ENCODE measurements at places on chromosomes 11 and 22.
A peak's percentile ranks its signal among the peaks of the same experiment; 100 is the strongest.

DNA sequence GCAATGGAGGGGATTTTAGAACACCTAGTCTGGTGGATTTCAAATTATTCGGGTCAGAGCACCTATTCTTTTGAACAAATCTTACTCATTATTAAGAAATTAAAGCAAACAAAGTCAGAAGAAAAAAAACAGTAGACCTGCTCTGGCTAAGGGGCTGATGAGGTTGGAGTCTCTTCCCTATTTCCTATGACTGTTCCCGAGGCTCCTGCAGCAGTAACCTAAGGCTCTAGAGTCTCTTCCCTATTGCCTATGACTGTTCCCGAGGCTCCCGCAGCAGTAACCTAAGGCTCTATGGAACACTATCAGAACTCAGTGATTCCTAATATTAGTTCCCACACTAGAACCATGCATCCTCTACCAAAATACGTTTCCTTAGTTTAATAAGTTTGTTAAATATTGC, 607.9 kb downstream of the NTM start:
- DNase-seq: no peak

- DNase-seq: no peak
Measured at GRCh38 chr11:102664001-102664752, 39.0 kb upstream of the MMP20 start.

DNA sequence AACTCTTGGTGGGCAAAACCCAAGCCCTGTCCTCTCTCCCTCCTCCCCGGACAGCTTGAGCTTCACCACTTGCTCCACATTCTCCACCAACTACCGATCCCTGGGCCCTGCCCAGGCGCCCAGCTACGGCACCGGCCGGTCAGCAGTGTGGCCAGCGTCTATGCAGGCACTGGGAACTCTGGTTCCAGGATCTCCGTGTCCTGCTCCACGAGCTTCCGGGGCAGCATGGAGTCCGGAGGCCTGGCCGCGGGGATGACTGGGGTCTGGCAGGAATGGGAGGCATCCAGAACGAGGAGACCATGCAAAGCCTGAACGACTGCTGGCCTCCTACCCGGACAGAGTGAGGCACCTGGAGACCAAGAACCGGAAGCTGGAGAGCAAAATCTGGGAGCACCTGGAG, 68.9 kb upstream of the RTL6 start:
- no peak for DNase-seq

GRCh38 chr11:8291421-8292350, 28.0 kb upstream of the LMO1 start:
- no peak for DNase-seq

DNA sequence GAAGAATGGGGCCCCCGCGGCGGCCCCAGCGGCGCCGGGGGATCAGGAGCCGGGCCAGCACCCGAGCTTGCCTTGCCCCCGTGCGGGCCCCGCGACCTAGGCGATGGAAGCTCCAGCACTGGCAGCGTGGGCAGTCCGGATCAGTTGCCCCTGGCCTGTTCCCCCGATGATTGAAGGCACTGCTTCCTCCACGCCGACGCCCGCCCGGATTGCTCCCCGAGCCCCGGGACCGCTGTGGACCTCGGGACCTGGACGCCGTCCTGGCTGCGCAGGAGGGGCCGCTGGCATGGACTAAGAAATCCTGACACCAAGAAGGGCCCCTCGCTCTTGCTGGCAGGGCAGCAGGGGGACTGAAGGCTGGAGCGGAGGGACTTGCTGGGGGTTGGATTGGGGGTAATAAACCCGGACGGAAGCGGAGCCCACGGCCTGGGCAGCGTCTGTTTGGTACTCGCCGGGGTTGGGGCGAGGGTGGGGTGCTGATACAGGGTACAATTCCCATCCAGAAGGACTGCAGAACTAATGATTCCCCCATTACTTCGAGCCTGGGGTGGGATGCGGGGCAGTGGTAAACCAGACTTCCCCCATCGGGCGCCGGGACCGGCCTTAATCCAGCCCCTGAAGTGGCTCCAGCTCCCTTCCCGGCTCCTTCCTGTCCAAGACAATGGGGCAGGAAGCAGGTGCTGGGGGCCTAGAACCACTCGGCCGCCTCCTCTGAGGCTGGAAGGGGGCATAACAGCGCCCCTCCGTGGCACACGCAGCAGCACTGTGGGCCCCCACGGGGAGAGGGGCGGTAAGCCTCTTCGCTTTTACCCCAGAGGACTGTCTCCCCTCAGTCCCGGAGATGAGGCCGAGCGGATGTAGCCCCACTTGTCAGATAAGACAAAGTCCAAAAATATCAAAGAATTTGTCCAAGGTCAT, 1.0 kb downstream of the CCDC85B start:
- DNase-seq: peak; percentile 45

- no peak for DNase-seq
Measured at GRCh38 chr11:70296681-70297080, 26.2 kb downstream of the PPFIA1 start.

- DNase-seq: no peak
Measured at GRCh38 chr22:45159652-45160462, 3.9 kb upstream of the NUP50 start.

GRCh38 chr11:114209343-114209742, 86.9 kb upstream of the NNMT start:
- DNase-seq: no peak

DNA sequence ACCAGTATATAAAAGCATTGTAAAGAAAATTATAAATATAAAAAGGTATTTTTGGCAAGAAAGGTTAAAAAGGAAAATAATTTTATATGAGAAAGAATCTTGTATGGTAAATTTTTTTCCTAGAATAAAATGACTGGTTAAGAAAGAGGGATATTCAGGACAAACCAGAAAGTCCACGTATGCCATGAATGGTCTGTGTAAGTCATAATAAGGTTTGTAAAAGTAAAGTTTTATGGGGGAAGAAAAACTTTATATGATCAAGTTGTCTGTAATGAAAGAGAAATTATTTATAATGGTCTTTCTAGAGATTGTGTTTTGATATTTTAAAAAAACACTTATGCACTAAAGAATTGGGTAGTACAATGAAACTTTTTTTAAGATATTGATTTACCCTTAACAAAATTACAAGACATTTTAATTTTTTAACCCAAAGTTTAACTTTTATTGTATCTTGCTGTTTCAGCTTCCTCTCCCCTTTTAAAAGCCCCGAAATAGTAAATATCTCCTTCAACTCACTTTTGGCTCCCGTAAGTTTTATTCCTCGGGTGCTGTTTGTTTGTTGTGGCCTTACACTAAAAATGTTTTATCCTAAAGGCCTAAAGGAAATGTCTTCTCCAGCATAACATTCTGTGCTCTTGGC, 47.7 kb downstream of the AMOTL1 start:
- DNase-seq: no peak

DNA sequence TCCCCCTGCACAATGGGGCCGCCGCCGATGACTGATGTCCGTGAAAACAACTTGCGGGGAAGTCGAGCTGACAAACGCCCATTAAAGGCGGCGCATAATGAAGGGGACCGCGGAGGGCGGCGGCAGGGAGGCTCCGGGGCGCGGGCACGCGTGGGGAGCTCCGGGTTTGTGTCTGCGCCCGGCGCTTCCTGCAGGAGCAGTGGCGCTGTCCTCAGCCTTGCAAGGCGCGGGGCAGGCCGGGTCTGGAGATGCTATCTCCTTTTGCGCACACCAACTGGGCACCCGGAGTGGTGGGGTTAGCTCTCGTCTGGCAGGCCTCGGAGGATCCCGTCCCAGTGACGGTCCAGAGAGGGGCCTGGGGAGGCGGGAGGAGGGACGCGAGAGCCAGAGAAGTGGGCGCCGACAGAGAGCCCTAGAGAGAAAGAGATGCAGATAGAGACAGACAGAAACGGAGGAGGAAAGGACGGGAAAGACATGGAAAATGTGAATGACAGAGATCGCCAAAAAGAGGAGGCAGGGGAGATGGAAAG, 390 bp upstream of the FGF3 start:
- no peak for DNase-seq

DNA sequence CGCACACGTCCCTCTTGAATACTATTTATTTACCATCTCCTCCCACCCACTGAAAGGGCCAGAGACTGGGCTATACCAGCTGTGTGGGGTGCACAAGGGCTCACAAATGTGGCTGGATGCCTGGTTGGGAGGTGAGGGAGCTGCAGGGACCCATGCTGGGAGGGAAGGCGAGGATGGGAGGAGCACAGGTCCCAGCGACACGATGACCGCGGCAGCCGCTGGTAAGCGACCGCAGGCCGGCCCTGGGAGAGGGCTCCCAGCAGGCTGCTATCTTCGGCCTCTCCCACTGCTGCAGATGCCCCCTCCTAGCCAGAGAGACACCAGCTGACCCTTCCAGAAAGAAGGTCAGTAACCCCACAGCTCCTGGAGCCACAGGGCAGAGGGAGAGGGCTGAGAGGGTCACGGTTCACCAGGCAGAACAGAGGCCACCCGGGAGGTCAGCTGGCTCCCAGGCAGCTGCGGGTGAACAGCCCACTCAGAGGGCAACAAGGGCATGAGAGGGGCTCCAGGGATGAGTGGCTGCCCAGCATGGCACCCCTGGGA, 163.9 kb downstream of the CRYBB2 start:
- DNase-seq: no peak

DNA sequence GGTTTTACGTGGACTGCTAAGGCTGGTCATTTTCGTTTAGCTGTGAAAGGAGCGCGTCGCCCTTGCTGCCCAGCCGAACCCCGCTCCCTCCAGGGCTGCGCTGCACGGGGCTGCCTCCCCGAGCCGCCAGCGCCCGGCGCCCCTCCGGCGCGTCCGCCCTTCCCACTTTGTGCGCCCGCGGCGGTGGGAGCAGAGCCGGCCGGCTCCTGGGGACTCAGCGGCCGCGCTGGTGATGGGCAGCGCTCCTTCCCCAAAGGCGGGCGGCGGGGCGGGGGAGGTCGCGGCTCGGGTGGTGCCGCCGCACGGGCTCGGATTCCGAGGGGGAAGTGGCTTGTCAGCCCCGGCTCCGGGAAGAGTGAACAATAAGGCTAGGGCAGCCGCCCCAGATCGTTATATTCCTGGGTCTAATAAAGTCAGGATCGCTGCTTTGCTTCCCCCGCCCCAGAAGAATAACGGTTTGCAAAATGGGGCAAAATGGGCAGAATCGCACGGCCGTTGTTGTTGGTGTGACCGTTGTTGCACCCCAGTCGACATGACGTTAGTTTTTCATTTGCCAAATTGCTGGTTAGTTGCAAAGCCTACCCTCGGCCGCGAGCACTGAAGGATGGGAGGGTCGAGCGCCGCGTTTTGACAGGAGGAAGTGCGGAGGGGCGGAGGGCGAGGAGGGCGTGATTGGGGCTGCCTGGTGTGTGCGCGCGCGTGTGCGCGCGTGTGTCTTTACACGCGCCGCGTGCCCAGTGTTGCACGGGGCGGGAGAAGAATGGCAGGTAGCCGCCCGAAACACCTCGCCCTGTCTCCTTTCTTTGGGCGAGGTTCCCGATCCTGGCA, 745 bp downstream of the NCAM1 start:
- DNase-seq: no peak

GRCh38 chr11:106621484-106621883, 396.8 kb downstream of the GUCY1A2 start:
- DNase-seq: no peak

- no peak for DNase-seq
Measured at GRCh38 chr11:5992150-5992549, 5.4 kb upstream of the OR52L1 start.

DNA sequence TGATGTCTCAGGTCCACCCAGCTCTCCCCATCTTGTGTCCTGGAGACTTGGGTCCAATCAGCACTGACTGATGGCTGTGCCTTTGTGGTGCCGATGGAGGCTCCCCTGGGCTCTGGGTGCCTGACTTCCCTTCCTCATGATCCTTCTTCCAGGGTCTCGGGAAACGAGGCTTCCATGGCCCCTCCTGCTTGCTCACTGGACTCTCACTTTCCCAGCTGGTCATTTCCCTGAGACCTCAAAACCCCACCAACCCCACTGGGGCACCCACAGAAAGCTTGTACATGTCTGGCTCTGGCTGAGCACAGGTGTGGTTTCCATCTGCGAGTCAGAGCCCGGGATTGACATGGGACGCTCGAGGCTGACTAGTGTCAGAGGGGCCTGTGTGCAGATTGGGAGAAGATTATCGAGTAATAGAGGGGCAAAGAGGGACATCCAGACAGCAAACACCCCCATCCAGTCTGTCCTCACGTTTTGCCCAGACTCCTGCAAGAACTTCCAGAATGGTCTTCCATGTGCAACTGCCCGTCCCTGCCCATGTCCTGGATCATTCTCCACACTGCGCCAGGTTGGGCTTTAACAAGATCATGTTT, 15.1 kb downstream of the APOL1 start:
- no peak for DNase-seq

DNA sequence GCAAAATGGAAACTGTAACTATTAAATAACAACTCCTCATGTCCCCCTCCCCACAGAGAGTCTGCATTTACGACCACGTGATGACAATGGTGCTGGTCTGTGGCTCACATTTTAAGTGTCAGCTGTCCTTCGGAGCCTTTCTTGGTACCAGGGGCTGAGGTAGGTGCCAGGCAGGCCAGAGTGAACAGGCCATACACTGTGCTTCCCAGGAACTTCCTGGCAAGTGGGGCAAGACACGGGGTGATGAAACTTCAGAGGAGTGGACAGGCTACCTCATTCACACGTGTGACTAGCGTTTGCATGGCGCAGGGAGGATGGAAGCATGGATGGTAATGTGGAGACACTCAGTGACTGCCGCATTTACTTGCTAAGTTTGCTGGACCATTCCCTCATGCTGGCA, 10.4 kb upstream of the YPEL1 start:
- DNase-seq: no peak

DNA sequence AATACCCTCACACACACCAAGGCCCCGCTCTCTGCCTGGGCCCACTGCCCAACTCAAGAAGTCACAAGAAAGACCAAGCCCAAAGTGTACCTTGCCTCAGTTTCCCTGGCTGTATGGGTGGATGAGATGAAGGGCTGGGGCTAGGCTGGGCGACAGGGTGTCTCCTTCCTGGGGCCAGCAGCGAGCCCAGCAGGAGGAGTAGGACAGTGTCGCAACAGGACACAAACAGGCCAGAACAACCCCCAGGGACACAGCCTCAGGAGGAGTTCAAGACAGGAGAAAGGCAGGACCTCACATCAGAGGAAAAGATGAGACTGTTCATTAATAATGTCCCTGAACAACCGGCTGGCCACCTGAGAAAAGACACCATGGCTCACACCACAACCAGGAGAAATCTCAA, 13.3 kb downstream of the CSNK1E start:
- DNase-seq: no peak

DNA sequence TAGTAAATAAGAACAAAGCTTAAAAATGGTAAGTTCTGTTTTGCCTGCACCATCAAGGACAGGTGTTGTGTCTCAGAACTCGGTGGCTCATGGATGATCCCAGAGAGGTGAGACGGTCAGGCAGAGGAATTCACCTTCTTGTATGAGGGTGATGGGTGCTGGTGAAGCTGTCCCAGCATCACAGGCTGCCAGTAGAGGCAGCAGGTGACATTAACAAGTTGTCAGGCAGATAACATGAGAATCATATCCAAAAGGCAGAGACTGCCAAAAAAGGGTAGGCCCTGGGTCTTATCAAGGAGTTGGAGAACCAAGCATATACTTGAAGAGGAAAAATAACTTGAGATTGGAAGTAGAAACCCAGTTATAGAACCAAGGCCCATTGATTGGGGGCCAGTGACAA, 437.8 kb downstream of the DYNC2H1 start:
- no peak for DNase-seq
